ENCODE measurements at places on chromosomes 13 and 19.

DNA sequence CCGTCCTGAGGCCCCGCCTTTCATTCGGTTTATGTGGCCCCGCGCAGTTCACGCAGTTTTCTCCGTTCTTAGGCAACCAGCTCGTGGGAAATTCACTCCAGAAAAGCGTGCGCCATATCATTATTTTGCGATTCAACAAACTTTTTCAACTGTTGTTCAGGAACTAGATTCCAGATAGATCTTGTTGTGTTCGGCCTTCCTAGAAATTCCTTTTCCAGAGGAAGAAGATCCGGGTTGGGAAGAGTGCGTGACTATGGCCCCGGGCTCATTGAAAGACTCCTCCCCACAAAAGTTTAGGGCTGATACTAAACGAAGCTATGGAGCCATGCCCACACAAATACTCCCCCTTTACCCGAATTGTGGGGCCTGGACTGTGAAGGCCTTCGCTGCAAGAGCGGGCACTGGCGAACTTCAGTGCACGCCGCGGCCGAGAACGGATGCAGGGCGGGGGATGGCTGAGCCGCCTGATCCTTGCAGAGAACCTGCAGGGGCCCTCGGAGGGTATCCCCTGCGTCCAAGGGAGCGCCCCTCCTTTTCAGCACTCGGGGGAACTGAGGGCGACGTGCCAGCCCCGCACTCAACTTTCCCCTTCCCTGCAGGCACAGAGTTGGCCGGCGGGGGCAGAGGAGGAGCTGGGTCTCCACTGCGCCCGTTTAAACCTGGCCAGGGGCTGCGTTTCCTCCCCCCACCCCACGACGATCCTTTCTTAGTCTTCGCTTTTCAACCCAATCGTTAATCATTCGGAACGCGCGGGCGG is 904 bp upstream of the SOX1 start:
- DNase-seq: peak; percentile 2

DNA sequence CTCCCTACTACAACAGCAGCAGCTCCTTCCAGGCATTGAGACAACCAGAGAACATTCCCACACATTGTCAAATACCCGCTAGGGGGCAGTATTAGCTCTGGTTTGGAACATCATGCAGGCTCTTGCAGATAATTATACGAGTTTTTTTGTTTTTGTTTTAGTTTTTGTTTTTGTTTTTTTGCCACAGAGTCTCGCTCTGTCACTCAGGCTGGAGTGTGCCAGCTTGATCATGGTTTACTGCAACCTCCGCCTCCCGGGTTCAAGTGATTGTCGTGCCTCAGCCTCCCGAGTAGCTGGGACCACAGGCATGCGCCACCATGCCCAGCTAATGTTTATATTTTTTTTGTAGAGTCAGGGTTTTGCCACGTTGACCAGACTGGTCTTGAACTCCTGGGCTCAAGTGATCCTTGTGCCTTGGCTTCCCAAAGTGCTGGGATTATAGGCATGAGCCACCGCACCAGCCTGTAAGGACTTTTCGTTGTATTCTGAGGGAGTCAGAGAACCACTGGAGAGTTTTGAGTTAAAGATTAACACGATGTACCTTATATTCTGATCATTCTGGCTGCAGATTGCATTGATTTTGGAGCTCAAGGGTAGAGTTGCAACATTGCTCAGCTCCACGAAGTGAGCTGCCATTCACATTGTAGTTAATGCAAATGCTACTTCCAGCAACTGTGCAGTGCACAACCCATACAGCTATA is 41.7 kb upstream of the CEACAM20 start:
- DNase-seq: peak; percentile 65

- no peak for DNase-seq
Measured at GRCh38 chr13:51623473-51623872, 39.2 kb downstream of the WDFY2 start.

DNA sequence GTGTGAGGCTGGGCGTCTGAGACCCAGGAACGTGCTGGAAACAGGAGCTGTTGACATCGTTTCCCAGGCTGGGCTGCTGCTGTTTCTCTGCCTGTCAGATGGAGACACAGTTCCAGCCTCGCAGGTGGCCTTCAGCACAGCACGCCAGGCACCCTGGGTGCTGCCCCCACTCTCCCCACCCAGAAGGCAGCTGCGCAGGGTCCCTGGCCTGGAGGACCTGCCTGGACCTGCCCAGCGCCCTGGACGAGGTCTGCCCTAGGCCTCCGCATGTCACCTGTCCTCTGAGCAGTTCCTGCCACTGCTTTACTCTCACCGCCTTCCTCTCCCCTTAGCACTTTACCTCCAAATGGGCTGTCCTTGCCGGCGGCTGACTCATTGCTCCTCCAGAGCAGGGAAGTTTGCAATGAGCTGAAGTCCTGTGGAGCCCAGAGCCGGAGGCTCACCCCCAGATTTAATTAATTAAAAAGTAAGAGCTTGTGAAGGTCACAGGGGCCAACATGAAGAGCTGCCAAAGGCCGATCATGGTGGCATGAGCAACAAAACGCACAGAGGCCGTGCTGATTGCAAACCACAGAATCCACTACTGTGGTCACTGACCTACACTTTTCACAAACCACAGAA is 32.2 kb downstream of the C13orf46 start:
- no peak for DNase-seq

GRCh38 chr13:110524541-110525257 is 36.8 kb downstream of the RAB20 start:
- DNase-seq: no peak

DNA sequence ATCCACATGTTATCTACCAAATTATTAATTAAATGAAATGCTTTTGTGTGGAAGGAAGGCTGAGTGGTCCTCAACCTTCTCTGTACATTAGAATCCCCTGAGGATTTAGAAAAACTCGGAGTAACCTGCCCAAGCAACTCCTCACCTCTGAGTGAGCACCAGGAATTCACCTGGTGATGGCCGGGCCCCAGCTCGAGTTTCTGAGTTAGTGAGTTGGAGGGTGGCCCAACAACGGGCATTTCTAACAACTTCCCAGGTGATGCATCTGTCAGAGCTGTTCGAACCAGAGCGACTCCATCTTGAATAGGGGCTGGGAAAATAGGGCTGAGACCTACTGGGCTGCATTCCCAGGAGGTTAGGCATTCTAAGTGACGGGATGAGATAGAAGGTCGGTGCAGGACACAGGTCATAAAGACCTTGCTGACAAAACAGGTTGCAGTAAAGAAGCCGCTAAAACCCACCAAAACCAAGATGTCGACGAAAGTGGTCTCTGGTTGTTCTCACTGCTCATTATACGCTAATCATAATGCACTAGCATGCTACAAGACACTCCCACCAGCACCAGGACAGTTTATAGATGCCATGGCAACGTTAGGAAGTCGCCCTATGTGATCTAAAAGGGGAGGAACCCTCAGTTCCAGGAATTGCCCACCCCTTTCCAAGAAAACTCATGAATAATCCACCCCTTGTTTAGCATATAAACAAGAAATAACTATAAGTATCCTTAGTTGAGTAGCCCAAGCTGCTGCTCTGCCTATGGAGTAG is 44.2 kb upstream of the SHISA2 start:
- DNase-seq: no peak

DNA sequence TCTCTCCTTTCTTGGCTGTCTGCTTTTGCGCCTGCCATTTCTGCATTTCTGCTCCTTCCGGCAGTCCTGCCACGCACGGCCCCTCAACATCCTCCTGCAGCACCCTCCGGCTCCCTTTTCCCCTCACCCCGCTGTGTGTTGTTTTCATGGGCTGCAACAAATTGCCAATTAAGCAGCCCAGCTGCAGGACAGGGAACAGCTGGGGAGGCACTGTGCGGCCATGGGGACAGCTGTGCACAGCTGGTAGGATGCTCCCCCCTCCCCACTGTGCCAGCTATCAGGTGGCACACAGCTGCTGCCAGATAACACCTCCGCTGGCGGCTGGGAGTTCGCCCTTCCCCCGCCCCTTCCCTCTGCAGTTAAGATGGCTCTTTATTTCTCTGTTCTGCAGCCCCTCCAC is 25.4 kb downstream of the LYL1 start:
- DNase-seq: no peak

GRCh38 chr13:59367467-59367866 is 796.3 kb downstream of the DIAPH3 start:
- DNase-seq: no peak

DNA sequence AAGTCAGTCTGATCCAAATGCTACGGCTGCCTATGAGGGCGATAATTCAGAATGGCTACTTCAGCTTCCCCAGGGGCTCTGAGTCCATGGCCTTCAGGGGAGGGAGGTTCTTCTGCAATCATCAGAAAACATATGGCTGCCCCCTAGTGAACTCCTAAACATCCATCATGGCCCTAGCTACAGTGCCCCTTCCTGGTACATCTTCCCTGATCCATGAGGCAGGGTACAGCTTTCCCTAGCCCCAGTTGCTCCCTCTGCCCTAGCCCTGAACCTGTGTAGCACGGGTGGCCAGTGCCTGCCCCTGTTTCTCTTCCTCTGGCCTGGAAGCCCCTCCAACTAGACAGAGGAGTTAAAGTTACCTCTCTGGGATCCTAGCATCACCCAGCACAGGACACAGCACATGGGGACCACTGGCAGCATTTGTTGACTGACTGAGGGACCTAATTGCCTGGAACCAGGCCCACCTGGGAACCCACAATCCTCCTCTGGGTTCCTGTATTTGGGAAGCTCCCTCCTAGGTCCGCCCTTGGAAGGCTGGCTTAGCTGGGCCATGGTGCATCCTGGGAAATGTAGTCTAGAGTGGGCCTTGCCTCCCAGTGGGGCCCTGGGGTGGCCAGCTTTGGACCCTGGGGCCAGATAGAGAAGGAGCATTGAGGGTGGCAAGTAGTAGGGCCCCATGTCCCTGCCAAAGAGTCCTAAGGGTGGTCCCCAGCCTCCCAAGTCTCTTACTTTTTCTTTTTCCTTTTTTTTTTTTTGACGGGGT is 17.7 kb upstream of the SEMA6B start:
- no peak for DNase-seq

- DNase-seq: no peak
Measured at GRCh38 chr19:531753-532560, at the start of gene CDC34. CDC34 (plus strand) TSS chr19:531760; CDS start chr19:531932, 172 bp downstream.

DNA sequence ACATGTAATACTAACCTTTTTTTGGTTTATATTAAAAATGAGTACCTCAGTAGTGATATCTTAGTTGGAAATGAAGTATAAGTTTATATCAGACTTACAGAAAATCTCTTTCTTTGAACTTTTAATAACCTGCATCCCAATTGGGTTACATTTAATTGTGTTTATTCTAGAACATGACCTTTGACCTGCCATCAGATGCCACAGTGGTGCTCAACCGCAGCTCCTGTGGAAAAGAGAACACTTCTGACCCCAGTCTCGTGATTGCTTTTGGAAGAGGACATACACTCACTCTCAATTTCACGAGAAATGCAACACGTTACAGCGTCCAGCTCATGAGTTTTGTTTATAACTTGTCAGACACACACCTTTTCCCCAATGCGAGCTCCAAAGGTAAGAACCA is 12.4 kb downstream of the LAMP1 start:
- DNase-seq: no peak

- DNase-seq: peak; percentile 64
Measured at GRCh38 chr19:18700501-18701249, 17.2 kb downstream of the CRTC1 start.

- DNase-seq: no peak
Measured at GRCh38 chr13:38121267-38121666, 228.4 kb upstream of the UFM1 start.

DNA sequence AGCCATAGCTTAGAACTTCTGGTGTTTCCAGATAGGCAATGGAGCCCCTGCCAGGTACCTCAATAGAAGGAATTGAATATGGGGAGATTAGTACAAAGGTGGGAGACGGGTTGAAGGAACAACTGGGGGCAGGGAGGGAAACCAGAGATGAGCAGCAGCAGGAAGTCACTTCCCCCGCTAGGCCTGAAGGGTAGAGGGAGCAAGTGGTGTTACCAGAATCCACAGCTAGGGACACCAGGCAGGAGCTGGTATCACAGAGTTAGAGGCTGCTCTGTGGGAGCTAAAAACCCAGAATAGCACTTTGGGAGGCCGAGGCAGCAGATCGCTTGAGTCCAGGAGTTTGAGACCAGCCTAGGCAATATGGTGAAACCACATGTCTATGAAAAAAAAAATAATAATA is 15.3 kb upstream of the HNRNPUL1 start:
- DNase-seq: no peak
